Heart left ventricle (tissue), 16 donors: ENCODE measurements at places on chromosomes 11 and 22. TPM values are rescaled to one million over a fixed set of nuclear protein-coding genes. Genes with fewer than 3 reads are reported as not detected.

The FAM83F gene
- polyA plus RNA-seq, result 2.5 TPM

DNA sequence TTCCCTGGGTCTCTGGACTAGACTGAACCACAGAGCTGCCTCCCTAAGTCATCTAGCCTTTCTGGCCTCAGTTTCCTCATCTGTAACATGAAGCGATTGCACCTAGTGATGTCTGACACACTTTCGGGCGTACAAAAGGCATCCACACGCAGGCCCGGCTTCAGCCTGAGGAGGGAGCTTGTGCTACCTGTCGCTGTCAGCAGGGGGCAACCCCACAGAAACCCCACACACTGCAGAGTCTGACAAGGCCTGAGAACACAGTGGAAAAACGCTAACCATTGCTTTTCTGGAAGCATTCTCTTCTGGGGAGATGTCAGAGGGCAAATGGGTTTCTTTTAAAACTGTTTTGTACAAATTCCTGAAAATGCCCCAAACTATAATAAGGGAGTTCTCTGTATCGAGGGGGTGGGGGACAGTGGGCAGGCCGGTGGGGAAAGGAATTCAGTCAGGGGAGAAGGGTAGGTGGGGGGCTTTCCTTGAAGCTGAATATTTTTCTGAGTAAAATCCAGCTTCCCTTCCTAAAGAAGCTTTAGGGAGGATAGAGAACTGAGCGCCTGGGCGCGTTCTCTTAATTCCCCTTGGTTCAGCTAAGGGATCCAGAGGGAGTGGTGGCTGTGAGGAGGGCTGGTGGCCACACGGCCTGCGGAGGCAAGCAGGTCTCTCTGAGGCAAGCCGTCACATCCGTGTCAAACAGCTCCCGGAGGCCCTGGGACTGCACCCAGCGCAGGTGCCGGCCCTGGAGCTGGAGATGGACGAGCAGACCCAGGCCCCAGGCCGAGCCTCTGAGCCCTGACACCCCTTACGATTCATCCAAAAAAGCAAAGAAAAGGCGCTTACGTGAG, 533 bp downstream of the ELF5 start:
- DNase-seq, result no peak

GRCh38 chr11:102664001-102664752, 39.0 kb upstream of the MMP20 start:
- DNase-seq, result no peak

GRCh38 chr11:57483562-57483918, 23.2 kb downstream of the RTN4RL2 start:
- DNase-seq, result no peak

DNA sequence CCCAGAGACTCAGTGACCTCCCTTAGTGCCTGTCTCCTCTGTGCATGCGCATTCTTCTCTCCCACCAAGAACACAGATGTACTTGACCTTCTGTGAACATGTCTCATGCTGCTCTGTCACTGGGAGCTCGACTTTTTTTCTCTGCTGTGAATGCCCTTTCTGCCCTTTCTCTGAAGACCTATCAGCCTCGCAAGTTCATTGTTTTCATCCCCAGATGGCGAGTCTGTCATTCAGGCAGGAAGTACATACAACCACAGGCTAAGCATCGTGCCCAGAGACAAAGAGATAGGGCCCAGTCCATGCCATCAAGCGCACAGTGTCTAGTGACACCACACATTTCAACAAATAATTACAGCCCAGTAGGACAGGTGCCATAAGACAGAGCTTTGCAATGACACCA, 50.4 kb upstream of the RAB1B start:
- no peak for DNase-seq

DNA sequence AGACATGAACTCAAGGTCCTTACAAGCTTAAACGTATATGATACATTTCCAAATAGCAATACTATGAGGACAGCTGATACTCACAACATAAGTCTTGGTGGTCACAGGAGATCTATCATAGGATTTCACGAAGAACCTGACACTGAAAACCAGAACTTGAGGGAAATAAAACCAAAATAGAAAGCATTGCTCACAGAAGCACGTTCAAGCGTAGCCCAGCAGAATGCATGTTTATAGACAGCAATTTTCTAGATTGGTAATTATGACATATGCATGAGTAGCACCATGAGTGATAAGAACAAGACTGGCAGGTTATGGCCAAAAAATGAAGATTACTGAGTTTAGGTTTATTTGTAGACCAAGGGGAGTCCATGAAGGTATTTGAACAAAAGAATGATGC, 243.5 kb downstream of the ETS1 start:
- no peak for DNase-seq

DNA sequence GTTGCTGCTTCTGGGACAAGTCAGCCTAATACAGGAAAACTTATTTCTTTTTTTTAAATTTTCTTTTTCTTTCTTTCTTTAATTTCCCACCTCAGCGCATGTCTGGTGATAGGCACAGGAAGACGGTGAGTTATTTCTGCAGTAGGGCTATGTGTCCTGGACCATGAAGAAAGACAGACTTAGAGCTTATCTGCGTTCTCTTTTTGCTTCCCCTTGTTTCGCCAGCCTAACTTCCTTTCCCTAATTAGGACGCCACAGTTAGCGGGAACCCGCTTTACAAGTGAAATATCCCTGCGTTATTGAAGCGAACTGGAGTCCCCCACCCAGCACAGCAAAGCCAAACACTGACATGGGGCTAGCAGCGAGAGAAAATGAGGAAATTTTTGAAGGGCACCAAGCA, 8.6 kb downstream of the OR6M1 start:
- no peak for DNase-seq

DNA sequence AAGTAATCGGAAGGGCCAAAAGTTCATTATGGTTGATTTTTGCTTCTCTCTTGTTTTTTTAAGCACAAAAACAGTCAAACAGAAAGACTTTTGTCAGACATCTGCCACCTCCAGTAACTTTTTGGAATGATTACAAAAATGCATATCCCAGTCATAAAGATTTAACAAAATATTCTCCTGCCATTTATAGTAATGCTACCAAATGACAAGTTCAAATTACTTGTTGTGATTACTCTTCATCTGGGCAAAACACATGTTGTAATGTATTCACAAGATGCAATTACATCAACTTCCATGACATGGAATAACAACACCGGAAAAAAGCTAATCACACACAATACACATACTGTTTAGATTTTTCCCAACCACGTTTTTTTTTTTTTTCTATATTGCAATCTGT, 1017.5 kb upstream of the TENM4 start:
- DNase-seq, result no peak

DNA sequence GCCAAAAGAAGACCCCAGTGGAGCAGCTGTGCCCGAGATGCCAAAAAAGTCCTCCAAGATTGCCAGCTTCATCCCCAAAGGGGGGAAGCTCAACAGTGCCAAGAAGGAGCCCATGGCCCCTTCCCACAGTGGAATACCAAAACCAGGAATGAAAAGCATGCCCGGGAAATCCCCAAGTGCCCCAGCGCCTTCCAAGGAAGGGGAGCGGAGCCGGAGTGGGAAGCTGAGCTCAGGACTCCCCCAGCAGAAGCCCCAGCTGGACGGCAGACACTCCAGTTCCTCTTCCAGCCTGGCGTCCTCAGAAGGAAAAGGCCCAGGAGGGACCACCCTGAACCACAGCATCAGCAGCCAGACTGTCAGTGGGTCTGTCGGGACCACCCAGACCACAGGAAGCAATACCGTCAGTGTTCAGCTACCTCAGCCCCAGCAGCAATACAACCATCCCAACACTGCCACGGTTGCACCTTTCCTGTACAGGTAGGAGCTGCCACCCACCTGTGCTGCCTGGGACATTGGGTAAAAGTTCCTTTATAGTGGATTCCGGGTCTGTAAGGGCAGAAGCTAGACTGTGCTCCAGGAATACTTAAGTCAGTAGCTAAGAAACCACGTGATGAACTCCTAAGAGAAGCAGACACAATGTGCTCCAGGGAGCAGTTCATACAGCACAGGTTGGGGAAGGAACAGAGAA, 221.3 kb downstream of the NAV2 start:
- DNase-seq, result no peak

DNA sequence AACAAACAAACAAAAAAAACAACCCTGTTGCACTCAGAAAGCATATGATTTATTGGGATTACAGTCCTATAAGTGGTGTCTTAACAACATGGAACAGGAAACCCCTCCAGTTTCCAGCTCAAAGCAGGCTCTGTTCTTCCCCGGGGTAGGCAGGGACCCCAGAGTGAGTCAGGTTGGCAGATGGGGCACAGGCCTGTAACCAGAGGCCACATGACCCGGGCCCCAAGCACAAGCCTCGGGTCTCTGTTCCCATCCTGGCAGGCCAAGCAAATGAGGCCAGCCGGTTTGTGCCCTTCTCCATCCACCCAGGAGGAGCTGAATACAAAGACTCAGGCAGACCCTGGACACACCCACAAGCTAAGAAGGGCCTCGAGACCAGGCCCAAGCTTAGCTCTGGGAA, 75.8 kb downstream of the NAT10 start:
- DNase-seq, result no peak
